ENCODE measurements at places on chromosomes 2 and 18. TPM values are rescaled to one million over a fixed set of nuclear protein-coding genes. Genes with fewer than 3 reads are reported as not detected.

ANKRD29 gene
- 0.90 TPM for total RNA-seq

MC5R gene
- not detected for total RNA-seq

ALK gene
- total RNA-seq: not detected

POMC gene
- total RNA-seq: 2.8 TPM

SGPP2 gene
- total RNA-seq: not detected

SH3YL1 gene
- 33.2 TPM for total RNA-seq

ADCYAP1 gene
- total RNA-seq: not detected

TMEM247 gene
- not detected for total RNA-seq

PPP1R7 gene
- total RNA-seq: 77.3 TPM

CLEC4F gene
- total RNA-seq: not detected

ANO7 gene
- 1.6 TPM for total RNA-seq

IL1B gene
- 0.72 TPM for total RNA-seq

BZW1 gene
- total RNA-seq: 454 TPM

REEP1 gene
- not detected for total RNA-seq

CPLX4 gene
- not detected for total RNA-seq

UGT1A6 gene
- total RNA-seq: not detected

ADGRF3 gene
- not detected for total RNA-seq

SKA1 gene
- total RNA-seq: 2.7 TPM

IL36B gene
- total RNA-seq: not detected

CDH7 gene
- not detected for total RNA-seq

VIT gene
- 0.36 TPM for total RNA-seq

CDK15 gene
- not detected for total RNA-seq

ATG16L1 gene
- total RNA-seq: 15.4 TPM

GALR1 gene
- not detected for total RNA-seq

PMAIP1 gene
- total RNA-seq: 2.2 TPM
